ENCODE measurements at places on chromosomes 12 and 14.

GRCh38 chr14:59120921-59121320 lies 67.5 kb upstream of the DAAM1 start:
- DNase-seq, result no peak

DNA sequence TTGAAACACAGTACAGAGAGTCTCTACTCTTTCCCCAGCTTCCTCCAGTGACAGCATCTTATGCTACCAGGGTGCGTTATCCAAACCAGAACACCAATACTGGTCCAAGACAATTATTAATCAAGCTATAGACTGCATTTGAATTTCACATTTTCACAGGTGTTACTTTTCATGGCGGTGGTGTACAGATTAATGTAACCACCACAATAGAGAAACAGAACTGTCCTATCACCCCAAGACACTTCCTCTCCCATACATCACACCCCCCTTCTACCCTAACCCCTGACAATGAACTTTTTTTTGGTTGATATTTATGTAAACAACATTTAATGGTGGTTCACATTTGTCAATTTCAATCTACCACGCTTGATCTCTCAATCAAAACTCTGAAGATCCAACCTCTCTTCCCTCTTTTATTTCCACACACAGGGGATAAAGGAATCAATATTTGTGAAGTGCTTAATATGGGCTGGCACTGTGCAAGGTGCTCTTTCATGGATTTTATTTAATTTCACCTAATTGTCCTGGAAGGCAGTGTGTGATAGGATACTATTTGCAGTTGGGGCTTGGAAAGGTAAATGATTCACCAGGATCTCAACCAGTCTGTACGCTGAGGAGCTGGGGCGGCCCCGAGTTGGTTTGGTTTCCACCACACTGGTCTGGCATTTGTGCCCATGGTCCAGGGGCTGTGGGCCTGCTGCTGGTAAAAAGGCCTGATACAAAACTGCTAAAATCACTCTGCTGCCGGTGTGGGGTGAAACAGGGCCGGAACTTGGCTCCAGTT lies 54.6 kb upstream of the DICER1 start:
- DNase-seq, result no peak

- no peak for DNase-seq
Measured at GRCh38 chr12:49990273-49990672, 17.5 kb downstream of the AQP6 start.

- no peak for DNase-seq
Measured at GRCh38 chr14:50339178-50339804, 27.2 kb downstream of the DMAC2L start.

GRCh38 chr14:89566180-89566579 lies 149.1 kb upstream of the FOXN3 start:
- DNase-seq, result no peak

DNA sequence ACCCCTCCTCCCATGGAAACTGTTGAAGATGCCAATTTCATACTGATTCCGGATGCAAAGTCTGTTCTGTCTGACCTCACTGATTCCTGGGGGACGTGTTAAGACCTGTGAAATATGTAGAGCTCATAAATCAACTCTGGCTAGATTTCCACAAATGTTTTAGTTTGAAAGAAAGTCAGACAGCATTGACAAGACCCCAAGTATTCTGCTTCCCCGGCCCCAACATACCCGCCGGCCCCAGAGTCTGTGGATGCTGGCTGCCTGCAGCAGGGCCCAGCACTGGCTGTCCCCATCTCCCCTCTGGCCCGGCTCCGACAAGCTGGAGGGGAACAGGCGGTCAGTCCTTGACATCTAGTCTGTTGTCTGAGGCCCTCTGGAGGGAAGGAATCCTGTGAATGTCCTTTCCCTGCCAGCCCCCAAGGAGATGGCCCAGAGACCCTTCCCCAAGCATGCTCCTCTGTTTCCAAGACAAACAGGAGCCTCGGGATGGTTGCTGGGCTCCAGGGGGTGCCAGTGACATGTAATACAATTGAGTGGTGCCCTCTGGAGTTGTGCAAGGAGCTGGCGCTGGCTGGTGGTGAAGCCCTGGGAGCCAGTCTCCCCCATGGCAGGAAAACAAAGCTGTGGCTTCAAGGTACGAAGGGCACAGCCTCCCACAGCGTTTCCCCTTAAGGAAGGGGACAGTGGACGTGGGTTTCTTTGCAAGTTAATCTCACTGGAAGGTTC lies 22.3 kb downstream of the FBLN5 start:
- no peak for DNase-seq

DNA sequence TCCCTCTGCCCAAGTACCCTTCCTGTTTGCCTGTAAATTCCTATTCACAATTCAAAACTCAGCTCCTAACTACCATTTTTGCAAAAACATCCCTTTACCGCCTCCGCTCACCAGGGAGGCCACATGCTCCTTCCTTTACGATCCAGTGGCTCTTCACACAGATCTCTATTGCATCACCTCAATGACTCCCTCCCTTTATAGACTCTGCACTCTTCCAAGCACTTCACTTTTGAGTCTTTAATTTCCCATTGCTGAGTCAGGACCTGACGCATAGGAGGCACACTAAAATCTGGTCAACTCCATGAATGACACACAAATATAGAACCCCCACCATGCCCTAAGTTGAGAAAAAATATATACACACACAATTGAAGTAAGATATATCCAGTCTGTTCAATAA lies 45.9 kb downstream of the PPP1R13B start:
- DNase-seq, result no peak

DNA sequence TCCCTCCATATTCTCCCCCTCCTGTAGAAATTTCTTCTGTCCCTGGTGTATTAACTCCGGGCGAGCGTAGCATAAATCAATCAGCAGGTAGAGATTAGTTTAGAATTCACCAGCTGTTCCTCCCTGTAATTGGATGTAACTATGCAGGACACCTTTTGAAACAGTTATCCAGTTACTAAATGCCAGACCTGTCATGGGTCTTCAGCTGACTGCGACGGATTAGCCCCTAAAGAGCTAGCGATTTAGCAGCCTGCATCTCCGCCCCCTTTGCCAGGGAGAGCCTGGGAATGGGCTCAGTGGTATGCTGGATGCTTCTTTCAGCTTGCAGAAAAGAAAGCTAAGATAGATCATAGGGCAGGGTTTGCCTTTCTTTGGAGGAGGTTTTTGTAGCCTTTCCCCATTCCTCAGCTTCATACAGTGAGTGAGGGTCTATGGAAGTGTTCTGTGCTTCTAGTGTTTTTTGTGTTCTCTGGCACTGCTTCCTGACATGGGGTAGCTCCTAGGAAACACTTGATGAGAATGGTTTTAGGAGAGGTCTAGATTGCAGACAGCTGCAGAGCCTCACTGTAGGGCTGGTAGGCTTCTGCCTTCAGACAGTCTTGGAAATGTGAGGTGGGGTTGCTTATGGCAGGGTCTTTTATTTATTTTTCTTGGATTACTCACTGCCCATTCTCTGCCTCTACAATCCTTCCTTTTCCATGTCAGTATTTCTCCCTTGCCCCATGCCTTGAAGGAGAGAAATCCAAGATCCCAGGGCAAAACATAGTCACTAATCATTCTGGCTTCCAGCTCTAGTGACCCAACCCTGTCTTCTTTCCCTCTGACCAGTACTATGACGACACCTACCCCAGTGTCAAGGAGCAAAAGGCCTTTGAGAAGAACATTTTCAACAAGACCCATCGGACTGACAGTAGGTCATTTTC lies 16.7 kb downstream of the COPZ1 start:
- DNase-seq, result peak; percentile 92

GRCh38 chr12:102690253-102690652 lies 209.9 kb upstream of the IGF1 start:
- DNase-seq, result no peak

GRCh38 chr12:65612440-65612839 lies 211.8 kb upstream of the HMGA2 start:
- DNase-seq, result no peak

DNA sequence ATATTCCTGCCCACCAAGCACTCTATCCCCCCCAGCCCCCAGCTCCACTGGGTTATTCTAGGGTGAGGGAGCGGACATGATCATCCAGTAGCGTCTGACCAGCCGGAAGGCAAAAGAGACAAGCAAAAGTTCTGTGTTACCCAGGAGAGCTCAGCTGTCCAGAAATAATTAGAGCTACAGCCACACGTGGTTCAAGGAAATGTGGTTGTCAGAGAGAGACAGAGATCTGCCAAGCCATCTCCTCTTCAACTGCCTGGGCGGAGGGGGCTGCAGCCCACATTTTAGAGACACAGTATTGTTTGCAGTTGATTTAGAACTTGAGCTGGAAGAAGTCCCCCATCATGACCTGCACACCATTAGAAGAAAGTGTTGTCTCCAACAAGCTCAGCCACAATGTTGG lies 30.4 kb downstream of the DAO start:
- DNase-seq, result no peak

DNA sequence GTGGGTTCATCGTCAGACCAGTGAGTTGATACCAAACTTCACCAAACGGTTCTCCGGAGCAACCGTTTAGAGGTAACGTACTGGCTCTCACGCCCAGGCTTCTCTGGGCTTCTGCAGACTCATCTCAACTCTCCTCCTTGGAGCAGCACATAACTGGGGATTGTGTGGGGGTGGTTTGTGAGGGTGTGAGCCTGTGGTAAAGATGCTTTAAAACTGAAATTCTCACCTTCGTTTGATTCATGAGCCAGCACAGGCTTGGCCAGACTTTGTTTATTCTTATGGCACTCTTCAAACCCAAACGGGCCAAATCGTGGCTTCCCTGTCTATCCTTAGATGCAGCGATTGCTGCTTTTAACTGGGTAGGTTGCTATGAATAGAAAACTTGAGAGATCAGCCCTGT lies 121.3 kb downstream of the SAMD4A start:
- DNase-seq, result no peak

GRCh38 chr14:47778631-47779030 lies 103.2 kb upstream of the MDGA2 start:
- DNase-seq, result no peak

DNA sequence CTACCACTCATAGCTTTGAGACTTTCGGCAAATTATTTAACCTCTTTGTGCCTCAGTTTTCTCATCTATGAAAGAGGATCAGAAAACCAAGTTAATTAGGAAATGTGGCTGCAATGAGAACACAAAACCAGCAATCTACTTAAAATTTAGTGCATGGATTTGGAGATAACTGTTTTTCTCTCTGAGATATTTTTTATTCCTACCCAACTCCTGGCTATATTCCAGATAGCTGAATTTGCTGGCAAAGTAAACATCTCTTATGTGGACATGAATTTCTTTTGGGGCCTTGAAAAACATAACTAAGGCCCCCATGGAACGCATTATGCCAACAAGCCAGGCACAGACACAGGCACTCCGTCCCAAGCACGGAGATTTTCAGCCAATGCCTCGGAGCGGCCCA lies 53.4 kb upstream of the FOXN3 start:
- no peak for DNase-seq

DNA sequence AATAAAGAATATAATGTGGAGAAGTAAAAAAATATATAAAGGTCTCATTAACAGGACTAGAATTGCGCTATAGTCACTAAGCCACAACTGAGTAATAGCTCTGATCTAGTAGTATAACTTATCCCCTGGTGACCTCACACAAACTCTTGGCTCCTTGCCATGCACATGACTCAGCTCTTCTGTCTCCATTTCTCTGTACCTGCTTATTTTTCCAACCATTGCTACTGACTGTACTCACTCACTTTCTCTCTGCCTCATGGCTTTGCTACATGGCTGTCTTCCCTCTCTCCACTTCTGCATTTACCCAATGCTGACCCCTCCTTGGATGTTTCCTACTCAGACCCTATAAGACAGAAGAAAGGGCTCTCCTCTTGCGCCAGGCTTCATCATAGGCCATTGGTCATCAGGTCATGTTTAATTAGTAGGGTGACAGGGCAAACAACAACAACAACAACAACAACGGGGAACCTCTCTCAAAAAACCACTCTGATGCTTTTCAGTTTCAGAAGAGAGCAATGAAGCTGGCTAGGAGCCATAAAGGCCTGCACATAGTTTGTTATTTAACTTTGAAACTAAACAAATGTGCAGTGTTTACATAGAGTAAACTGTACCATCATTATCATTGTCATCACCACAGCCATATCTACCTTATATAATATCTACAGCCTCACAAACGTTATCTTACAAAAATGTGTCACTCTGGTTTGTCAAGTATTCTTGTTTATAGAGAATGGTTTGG lies 25.6 kb upstream of the KRAS start:
- DNase-seq, result no peak

DNA sequence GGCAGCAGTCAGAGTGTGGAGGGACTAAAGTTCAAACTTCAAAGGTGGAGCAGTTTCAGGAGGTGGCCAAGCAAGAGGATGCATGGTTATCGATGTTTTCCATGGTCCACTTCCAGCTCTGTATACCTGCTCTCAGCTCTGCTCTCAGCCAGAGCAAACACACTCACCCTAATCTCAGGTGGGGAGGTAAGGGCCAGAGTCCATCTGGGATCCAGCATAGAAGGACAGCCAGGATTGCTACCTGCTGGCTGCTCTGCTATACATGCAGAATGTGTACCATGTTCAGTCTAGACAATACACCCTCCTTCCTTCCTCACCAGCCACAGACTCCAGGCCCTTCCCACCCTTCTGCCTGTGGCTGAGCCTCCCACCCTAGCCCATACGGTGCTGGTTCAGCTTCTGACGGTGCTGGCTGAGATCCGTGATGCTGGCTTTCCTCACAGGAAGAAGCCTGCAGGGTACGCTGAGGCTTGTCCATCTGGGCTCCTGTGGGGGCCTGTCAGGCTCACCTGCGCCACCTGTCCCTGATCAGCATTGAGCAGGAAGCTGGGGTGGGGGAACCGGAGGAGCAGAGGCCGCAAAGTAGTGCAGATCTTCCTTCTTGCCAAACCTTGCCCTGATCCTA lies 2.4 kb downstream of the CBLN3 start:
- DNase-seq, result no peak

DNA sequence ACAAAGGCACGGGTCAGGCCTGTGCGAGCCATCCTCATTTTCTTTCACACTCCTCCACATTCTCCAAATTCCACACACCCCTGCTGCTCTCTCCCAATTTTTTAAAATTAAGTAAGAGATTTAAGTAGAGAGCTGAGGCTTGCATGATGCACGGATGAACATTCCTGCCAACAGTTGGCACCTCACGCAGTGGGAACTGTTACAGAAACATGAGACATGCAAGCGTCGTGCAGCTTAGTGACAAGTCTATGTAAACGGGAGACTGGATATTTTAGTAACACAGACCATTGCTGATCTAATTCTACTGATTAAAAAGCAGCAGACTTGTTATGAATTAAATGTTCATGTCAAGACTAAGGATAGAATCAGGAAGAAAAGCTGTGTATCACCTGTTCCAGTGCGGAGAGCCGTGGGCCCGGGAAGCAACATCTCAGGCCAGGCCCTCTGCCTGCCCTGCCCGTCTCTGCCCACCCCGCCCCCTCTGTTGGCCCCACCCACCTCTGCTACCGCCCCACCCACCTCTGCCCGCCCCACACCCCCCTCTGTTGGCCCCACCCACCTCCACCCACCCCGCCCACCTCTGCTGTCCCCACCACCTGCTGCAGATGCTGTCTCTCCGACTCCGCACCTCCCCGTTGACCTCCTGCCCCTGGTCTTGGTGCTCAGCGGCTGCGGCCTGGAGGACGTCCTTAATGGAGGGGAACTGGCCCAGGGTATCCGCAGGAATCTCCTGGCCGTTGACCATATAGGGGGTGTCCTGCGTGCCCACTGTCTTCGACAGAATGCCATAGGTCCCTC lies 21.2 kb downstream of the GOLGA3 start:
- no peak for DNase-seq
